Fibroblast of skin of scalp (primary cell): ENCODE measurements at places on chromosomes 7 and 10.

- DNase-seq: no peak
Observed at GRCh38 chr7:144842377-144842851, 6.6 kb upstream of the TPK1 start.

- no peak for DNase-seq
Observed at GRCh38 chr10:97690133-97690532, 3.1 kb upstream of the AVPI1 start.

DNA sequence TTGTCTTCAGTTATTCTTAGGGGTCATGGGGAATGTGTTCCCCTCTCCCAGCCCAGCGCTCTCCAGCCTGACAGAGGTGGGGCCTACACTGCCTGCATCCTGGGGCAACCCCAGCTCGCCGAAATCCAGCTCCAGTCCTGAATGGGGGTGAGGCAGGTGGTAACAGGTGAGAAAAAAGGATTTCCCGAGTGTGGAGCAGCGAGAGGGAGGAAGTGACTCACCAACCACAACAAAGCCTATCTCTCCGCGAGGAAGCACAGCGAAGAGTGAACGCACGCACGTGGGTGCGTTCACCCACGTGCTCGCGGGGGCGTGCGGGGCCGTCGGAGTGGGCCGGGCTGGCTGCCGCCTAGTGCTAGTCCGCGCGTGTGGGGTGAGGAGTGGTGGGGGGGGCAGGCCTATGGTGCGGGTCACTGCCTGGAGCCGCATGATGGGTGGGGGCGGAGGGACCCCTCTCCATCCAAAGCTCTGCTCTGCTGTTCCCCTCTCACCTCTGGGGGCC lies 855 bp upstream of the PALD1 start:
- DNase-seq: no peak

GRCh38 chr10:130224228-130224627 lies 88.0 kb downstream of the GLRX3 start:
- no peak for DNase-seq

GRCh38 chr7:106369352-106369751 lies 84.6 kb upstream of the NAMPT start:
- peak; percentile 34 for DNase-seq

GRCh38 chr10:119602241-119603095 lies 5.7 kb upstream of the TIAL1 start:
- peak; percentile 19 for DNase-seq

DNA sequence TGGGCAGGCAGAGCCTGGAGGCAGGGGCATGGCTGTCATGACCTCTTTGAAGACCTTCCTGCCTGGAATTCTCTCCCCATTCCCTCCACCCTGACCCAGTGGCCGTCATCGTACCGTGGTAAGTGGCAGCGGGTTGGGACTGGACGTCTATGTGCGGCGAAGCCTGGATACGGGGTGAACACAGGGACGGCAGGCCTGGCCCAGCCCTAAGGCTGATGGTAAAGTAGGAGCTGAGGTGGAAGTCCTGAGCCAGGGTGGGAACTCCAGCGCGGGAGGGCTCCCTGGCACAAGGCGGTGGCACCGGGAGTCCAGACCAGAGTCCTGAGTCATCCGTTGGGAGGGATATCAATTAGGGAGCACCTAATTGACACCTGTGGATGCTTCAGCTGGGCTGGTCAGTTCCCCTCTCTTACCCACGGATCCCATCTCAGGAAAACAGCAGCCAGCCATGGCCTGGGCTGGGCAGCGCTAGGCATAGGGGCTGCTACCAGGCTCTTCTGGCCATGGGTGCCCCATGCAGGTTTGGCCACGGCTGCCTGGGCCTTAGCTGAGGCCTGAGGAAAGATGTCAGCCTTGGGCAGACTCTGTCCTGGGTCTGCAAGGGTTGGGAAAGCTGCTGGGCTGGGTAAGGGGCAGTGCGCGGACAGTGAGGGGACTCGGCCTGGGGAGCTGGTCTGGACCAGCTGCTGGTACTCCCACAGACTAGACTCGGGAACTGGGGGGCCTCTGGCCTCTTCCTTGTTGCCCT lies 3.3 kb downstream of the PPIF start:
- no peak for DNase-seq

- no peak for DNase-seq
Observed at GRCh38 chr10:9390516-9390915, 1336.0 kb downstream of the GATA3 start.

GRCh38 chr7:6164491-6164890 lies 107.9 kb downstream of the CYTH3 start:
- no peak for DNase-seq

- DNase-seq: no peak
Observed at GRCh38 chr7:158366346-158366745, 221.3 kb downstream of the PTPRN2 start.

DNA sequence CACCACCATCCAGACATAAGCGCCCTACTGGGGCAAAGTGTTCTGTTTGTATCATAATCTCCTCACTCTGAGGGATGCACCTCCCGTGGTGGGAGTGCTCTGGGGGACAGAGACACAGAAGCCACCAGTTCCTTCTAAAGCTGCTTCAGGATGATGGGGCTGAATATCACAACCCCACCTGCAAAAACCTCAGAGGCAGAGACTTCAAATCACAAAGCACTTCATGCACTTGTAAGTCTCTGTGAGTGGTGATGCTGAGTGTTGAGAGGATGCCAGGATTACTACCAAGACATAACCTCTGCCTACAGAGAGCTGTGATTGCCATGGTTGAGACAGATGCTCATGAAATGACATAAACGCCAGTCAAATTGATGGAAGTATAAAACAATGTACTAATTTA lies 255.5 kb downstream of the CALN1 start:
- DNase-seq: no peak

DNA sequence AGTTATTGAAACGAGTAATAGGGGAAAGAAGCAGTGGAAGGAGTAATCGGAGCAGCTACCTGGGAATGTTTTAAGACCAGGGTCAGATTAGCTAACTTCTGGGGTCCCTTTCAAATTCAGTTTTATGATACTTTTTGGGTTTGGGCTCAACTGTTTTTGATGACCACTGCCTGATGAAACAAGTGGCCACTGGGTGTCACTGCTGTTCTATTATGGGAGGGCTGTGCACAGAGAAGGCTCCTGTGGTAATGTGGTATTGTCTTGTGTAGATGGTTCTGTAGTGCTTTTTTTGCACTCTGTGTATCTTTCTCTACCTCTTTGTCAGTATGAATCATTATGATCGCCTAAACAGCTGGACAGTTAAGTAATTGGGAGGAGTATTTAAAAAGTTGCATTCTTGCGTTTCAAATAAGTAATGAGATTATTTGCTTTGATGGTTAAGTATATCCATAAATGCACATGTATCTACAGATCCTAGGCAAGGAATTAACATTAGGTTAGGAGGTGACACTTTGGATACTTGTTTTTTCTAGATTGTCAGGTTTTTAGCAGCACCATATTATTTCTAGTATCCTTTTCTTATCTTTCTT lies 128.4 kb downstream of the ABCA13 start:
- peak; percentile 68 for DNase-seq

DNA sequence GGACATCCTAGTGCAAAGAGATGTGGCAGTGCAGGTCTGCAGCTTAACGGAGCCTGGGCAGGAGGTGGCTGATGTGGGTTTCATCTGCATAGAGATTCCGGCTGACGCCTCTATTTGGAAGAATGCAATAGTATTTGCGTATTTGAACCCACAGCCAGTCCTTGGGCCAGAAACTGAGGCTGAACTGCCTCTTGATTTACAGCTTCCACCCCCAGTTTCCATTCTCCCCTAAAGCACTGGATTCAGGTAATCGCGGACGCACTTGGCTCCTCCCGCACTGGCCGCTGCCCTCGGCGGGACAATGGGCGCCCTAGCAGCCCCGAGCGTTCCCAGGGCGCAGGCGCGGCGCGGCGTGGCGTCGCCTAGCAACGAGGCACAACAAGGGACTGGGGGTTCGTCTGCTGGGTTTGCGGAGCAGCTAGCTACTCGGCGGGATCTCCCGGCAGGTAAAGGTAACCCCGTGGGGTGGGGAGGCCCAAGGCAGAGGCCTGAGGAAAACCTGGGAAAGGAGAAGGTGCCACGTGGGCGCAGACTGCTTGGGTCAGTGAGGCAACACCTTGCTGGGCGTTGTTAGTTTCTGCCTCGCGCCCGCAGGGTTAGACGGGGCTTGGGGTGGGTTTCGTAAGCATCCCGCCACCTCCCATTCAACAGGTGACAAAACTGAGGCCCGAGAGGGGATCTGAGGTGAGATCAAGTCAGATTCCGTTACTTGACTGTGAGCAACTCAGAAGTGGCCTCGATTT lies at the start of gene ARMC3:
Gene ARMC3 (plus strand): TSS at position 393 of the 743 bp plus-strand sequence. CDS start 3,944 bp downstream, outside the sequence.
- DNase-seq: peak; percentile 43

DNA sequence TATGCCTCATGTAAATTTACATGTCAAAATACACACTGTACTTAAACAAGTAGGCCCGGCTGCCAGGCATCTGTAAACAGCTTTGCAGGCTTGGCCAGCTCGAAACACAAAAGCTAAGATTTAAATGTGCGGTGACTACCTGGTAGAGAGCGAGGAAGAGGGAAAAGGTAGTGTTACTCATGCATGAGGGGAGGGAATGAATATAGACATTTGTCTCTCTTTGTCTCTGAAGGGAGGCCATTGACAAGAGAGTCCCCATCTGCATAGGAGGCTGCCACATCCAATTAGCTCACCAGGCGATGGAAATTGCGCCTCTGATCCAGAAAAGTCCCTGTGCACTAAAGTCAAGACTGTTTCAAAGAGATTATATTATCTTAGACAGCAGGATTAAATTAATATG lies 535.8 kb downstream of the PTPRN2 start:
- no peak for DNase-seq

DNA sequence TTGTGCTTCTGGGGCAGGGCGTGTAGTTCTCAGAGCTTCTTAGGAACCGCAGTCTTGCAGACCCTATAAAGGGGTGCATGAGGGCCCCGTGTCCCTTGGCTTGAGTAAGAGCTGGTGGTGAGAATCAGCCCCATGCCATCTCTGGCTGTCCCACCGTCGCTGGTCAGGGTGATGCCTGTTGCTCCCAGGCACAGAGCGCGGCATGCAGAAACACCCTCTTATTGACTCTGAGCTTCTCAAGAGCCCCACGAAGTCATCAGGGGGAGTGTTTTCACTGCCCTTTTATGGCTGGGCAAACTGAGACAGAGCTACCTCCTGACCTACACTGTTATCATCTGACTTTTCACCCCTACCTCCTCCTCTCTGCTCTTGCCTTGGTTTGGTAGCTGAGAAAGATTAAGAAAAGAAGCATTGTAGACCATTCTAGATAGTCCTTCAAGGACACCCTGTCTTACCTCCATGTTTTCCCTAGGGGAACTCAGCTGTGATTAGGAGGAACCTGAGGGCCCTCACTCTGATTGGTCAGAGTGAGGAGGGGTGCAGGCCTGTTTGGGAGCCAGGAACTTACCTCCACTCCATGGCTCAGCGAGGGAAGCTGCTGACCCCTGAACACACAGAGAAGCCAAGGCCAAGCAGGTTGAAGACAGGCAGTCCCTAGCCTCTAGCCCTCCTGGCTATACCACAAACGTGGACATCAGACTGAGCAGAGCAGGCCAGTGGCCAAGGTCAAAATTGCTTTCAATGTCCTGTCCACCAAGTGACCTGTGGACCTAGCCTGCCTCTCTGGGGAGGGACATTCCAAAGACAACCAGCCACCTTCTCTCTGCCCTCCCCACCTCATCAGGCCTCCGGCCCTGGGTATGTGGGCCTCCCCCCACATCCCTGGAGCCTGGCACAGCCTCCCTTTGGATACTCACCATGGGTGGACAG lies 17.6 kb downstream of the UNC5B start:
- no peak for DNase-seq

DNA sequence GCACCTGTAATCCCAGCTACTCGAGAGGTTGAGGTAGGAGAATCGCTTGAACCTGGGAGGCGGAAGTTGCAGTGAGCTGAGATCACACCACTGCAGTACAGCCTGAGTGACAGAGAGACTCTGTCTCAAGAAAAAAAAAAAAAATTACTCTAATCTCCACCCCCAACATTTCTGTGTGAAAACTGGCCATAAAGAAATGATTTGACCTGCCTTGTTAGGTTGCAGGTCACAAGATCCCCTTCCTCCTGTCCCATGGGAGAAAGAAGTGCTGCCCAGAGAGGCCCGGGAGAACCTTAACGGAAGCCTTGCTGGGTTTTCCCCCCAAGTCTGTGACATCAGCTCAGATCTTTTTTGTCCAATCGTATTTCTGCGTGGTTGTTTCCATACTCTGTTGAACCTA lies 8.7 kb upstream of the CALHM1 start:
- DNase-seq: no peak

DNA sequence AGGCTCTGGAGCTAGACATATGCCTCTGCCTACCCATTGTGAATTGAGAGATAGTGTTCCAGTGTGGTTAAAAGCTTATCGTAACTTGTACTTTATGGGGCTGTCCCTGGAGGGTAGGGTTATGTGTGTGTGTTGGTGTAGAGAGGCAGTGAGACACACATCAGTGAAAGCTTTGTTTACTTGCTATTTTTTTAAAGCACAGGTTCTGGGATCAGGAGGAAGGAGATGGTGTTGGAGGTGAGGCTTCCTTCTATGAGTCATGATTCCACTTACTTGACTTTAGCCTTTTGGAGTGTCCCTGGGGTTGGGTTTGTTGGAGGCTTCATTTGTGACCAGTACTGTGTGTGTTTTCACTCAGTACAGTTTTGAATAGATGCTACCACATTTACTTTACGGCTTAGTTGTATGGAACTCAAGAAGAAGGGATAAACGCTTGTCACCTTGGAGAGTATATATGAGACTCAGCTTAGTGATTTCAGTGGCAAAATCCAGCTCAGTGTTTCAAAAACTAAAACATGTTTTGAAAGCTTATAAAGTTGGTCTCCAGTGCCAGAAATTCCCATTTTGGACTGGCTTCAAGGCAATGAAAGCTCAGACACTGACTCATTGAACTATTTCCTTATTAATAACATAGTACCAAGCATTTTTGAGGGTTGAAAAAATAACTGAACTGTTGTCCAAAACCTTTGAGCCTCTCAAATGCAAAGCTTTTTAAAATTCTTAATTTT lies 106.2 kb downstream of the PLXDC2 start:
- peak; percentile 95 for DNase-seq

- no peak for DNase-seq
Observed at GRCh38 chr10:65968871-65969270, 957.0 kb upstream of the LRRTM3 start.

DNA sequence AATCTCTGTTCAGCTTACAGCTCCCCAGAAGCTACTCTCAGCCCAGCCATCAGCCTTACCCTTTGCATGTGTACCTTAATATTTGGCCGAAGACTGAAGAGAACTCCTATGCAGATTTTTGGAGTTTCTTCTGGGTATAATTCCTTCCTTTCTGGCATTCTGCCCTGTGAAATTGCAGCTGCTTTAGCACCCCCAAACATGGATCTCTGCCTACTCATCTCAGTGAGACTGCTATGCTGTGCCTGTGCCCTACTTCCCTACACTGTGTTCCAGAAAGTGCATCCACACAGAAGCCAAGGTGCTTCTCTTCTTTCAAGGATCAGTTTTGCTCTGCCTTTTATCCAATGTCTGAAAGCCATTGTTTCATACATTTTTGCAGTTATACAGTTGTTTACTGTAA lies 81.6 kb downstream of the NPY start:
- DNase-seq: no peak
